ENCODE measurements at places on chromosomes 6 and 20.

DNA sequence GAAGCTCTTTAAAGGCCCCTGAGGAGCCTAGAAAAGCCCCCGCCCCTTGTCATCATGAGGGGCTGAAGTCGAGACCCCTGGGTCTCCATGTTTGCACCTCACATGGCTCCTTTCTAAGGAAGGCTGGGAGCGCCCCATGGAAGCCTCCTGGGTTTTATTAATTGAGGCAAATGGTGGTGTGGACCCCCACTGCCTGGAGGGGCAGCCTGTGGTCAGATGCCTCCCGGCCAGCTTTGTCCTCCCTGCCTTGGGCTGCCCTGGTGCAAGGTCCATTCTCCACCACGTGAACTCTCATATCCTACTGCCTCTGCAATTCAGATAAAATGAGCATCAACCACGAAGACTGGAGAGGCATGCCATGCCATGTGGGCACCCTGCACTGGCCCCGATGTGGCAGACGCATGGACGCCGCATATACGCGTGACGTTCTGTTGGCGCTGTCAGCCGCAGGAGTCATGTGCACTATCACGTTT lies 295.5 kb downstream of the TAF4 start:
- DNase-seq = no peak

DNA sequence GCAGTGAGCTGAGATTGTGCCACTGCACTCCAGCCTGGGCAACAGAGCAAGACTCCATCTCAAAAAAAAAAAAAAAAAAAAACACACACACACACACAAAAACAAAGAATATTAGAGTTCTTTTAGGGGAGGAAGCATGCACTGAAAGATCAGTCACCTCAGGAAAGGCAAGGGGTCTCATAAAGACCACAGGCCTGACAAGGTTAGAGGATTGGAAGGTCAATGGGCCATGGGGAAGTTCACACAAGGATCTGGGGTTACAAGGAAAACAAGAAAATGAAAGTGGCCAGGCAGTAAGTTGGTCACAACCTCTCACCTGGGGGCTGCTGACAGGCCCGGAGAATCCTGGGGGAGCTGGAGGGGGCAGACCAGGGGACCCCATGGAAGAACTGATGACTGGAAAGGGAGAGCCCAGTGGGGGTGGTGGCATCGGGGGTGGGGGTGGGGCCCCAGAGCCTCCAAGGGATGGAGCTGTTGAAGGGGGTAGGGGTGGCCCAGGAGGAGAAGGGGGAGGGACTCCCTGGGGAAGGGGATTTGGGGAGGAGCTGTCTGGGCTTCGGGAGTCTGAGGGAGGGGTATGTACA lies 1.5 kb downstream of the RXRB start:
- DNase-seq = no peak

GRCh38 chr6:151617539-151617938 lies 123.7 kb downstream of the CCDC170 start:
- no peak for DNase-seq

DNA sequence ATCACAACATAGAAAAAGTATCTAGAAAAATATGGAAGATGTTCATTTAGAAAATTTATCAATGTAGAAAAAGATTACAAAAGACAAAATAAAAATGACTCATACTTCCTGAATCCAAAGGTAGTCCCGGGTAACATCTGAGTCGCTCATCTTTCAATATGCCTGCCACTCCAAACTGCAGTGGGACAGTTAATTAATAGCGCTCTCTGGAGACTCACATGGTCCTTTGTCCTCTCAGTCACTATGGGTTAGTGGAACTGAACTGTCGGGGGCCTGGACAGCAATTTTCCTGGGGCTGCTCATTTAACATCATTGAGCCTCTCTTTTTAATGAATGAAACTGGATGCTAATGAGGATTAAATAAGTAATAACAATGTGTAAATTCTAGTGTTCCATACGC lies 103.4 kb downstream of the MAP3K4 start:
- no peak for DNase-seq

DNA sequence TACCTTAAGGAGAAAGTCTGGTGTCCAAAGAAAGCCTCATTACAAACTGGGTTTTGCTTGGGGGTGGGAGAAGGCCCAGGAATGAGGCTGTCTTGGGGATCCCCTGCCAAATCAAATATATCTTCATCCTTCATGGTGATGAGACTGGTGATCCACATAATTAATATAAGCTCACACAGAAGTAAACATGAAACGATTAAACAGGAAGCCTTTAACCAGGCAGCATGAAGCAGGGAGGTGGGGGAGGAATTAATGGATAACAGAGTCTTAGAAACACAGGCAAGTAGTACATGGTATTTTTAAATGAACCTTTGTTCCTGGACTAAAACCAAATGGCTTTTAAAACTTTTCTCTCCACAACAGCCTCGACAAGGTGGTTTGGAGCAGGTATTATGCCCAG lies 437.5 kb downstream of the TFAP2A start:
- DNase-seq = no peak

- no peak for DNase-seq
Observed at GRCh38 chr6:161482517-161482858, 208.6 kb upstream of the AGPAT4 start.

GRCh38 chr6:53178837-53179432 lies 30.3 kb upstream of the GCM1 start:
- DNase-seq = no peak

- no peak for DNase-seq
Observed at GRCh38 chr6:143234734-143235133, 174.0 kb downstream of the AIG1 start.

DNA sequence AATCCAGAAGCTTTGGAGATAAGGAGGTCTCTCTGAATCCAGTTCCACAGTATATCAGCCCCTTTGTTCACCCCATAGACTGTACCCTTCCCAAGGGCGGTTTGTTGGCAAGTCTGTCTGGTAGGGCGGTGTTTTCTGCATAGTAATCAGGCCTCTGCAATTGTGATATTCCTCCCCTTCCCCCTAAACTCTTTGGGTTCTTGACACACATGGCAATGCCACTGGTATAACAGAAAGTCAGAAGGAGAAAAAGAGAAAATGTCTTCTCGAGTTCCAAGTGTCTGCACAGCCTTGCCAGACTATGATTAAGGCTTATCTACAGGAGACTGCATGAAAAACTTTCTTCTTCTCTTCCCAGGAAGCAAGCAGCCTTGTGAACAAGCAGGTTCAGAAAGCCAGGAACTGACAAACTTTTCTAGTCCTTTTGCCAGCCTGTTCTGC lies 45.6 kb downstream of the FOXO3 start:
- no peak for DNase-seq

DNA sequence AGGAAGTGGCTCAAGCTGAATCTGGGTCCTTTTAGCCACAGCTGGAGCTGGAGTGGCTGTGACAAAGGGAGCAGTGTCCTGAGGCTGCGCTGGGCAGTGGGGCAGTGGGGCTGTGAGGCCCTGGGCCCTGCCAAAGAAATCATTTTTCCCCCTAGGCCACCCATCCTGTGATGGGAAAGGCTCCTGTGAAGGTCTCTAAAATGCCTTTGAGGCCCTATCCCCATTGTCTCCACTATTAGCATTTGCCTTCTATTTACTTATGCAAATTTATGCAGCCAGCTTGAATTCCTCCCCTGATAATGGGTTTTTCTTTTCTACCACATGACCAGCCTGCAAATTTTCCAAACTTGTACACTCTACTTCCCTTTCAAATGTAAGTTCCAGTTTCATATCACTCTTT lies 539.2 kb downstream of the MEI4 start:
- no peak for DNase-seq

GRCh38 chr6:159125951-159126352 lies 43.2 kb upstream of the FNDC1 start:
- DNase-seq = no peak

DNA sequence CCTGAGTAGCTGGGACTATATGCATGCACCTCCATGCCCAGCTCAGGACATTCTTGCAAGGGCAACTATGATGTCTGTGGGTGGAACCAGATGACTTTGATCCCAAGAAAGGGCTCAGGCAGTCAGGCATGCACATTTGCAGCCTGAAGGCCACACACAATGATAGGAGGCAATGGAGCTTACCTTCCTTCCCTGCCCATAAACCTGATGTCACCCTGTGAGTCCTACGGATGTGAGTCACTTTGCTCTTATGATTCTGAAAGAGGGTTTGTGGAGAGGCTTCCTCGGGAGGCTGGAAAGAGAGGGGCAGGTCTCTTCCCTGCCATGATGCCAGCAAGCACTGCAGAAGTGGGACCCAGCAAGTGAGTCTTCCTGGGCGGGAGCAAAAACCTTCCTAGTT lies 202.4 kb downstream of the LY86 start:
- no peak for DNase-seq

GRCh38 chr6:168649209-168649608 lies 208.2 kb downstream of the SMOC2 start:
- no peak for DNase-seq

DNA sequence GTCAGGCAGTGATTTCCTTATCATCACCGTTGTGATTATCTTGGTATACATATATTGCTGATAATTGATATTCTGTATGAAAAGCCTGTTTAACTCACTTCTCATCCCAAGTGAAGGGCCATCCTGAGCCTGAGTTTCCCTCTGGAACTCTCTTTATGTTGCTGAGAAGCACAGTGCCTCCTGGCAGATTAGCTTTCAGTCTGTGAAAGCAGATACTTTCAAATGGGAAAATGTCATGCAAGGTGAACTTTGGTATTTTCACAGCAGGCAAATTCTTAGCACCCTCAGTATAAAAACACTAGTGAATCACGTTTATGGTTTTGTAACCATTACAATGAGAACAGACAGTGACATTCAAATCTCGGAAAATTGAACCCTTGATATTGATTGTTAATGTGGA lies 151.6 kb downstream of the PRIM2 start:
- DNase-seq = no peak

DNA sequence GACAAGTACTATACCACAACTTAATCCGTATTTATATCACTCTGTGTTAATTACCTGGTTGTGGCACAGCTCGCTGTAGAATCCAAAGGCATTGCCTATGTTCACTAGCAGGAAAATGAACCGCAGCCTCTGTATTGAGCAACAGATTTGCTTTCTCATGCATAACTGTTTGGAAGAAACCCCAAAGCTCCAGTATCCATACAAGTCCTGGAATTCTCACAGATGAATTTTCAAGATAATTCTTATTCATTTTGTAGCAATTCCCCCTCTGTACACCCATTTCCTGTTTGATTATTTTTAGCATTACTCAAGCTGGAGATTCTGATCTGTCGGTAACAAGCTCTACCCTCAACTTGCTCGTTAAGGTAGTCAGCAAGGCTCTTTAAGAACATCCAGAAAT lies 63.5 kb downstream of the STMND1 start:
- DNase-seq = no peak

DNA sequence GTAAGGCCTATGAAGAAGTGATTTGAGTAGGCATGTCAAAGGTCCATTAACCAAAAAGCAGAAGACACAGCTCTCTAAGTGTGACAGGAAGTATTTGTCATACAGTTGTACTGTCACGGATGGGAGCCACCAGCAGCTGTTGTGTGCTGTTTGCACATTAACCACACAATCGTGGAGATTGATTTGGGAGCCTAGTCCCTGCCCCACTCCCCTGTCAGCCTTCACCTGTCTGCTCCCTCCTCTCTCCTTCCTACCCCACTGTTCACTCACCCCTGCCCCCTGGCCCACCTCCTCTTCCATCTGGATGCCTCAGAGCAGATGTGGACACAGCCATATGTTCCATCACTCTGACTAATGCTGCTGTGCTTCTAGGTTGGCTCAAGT lies 124.7 kb upstream of the SPACA1 start:
- no peak for DNase-seq

- no peak for DNase-seq
Observed at GRCh38 chr6:4365686-4366085, 230.3 kb upstream of the ECI2 start.

DNA sequence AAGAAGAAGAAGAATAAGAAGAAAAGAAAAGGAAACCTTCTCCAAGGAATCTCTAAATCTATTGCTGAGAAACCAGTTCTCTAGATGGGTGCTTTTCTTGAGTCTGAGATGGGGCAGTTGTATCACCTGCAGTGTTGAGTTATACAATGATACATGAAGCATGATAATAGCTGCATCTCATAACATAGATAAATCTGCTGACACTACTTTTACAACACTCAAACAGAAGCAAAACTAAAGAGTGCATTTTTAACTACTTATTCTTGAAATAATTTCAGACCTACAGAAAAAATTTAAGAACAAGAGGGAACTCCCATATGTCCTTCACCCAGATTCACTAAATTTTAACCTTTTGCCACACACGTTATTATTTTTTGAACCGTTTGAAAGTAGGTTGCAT lies 70.3 kb downstream of the SYNJ2 start:
- DNase-seq = no peak

GRCh38 chr6:46377209-46377608 lies 114.0 kb downstream of the RCAN2 start:
- DNase-seq = no peak

DNA sequence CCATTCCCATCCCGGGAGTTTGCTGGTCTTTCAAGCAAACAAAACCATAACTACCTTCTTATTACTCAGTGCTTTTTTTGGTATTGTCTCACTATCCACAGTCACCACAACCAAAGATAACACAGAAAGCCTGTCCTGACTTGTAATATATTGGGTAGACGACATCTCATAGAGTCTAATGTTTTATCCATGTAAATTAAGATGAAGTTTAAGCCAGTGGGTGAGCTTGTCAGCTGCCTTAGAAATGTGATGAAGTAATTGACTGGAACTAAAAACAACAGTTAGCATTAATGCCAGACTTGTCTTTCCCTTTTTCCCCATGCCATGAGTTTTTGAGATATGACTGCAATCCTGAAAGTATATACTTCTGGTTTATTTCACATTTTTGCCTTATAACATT lies 282.7 kb upstream of the PRDM1 start:
- no peak for DNase-seq

- no peak for DNase-seq
Observed at GRCh38 chr6:22036275-22036674, 260.6 kb downstream of the PRL start.

- no peak for DNase-seq
Observed at GRCh38 chr6:15969236-15969778, 159.6 kb upstream of the MYLIP start.

- no peak for DNase-seq
Observed at GRCh38 chr20:39700528-39700927, 738.4 kb downstream of the DHX35 start.

DNA sequence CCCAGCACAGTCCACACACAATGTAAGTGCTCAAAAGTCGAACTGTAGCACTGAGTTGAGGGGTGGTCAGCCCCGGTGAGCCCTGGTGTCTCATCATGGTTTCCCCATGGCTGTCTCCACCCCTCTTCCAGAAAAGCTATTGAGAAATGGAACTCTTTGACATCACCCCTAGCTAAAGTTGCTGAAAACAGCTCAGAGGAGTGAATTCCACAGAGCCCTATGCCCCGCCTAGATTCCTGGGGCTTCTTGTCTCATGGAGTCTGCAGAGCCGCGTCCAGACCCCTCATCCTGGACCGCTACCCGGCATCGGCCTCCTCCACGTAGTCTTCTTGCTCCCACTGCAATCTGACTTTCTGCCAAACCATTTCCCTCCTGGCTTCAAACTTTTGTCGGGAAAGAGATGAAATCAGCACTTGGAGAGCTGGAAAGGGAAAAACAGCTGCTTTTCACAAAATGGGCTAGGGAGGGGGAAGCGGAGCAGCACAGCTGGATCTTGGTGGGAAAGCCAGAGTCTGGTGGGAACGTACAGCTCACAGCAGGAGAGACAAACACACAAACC lies 132.2 kb downstream of the SNX5 start:
- DNase-seq = no peak
